ENCODE measurements at places on chromosomes 3 and 15. TPM values are rescaled to one million over a fixed set of nuclear protein-coding genes. Genes with fewer than 3 reads are reported as not detected.

ZNF502 gene
- 12.6 TPM for polyA plus RNA-seq

BFSP2 gene
- not detected for polyA plus RNA-seq

PP2D1 gene
- 0.66 TPM for polyA plus RNA-seq

GPR15 gene
- not detected for polyA plus RNA-seq

KLHL40 gene
- polyA plus RNA-seq: 6.6 TPM

SCAANT1 gene
- polyA plus RNA-seq: 2.7 TPM

ATP13A5 gene
- polyA plus RNA-seq: 0.68 TPM

NR2F2 gene
- 153 TPM for polyA plus RNA-seq

CIP2A gene
- 31.8 TPM for polyA plus RNA-seq

CCR1 gene
- 8.0 TPM for polyA plus RNA-seq

SHC4 gene
- polyA plus RNA-seq: 0.88 TPM

TTLL13 gene
- polyA plus RNA-seq: 0.09 TPM

PIF1 gene
- 14.6 TPM for polyA plus RNA-seq

DOCK3 gene
- polyA plus RNA-seq: 2.4 TPM

FES gene
- polyA plus RNA-seq: 19.0 TPM

NUSAP1 gene
- polyA plus RNA-seq: 92.2 TPM

HESX1 gene
- polyA plus RNA-seq: 3.7 TPM

KNL1 gene
- polyA plus RNA-seq: 12.6 TPM

SLC25A20 gene
- 13.6 TPM for polyA plus RNA-seq

SCN11A gene
- polyA plus RNA-seq: 0.67 TPM

CORO2B gene
- 27.1 TPM for polyA plus RNA-seq

FOXL2NB gene
- not detected for polyA plus RNA-seq

ECE2 gene
- not detected for polyA plus RNA-seq

MESP2 gene
- not detected for polyA plus RNA-seq

ITPKA gene
- 1.0 TPM for polyA plus RNA-seq

CKMT1B gene
- polyA plus RNA-seq: not detected

MCF2L2 gene
- polyA plus RNA-seq: 2.2 TPM

WDR93 gene
- 2.0 TPM for polyA plus RNA-seq

CYP1A2 gene
- 0.44 TPM for polyA plus RNA-seq

EPHB3 gene
- polyA plus RNA-seq: 33.7 TPM

TMEM212 gene
- polyA plus RNA-seq: 3.1 TPM

HPS3 gene
- polyA plus RNA-seq: 47.3 TPM

EPHA3 gene
- polyA plus RNA-seq: 15.0 TPM

IGSF11 gene
- polyA plus RNA-seq: 1.7 TPM

FGF7 gene
- polyA plus RNA-seq: 16.9 TPM

SI gene
- polyA plus RNA-seq: not detected

DPPA2 gene
- not detected for polyA plus RNA-seq

B3GALNT1 gene
- polyA plus RNA-seq: 34.8 TPM

MYEF2 gene
- 33.1 TPM for polyA plus RNA-seq

MOBP gene
- polyA plus RNA-seq: 0.26 TPM

All from right lung (tissue), 10 donors.